ENCODE measurements at places on chromosomes 2 and 18.

- peak; percentile 87 for DNase-seq
Observed at GRCh38 chr2:25362434-25363145, 20.9 kb upstream of the DNMT3A start.

DNA sequence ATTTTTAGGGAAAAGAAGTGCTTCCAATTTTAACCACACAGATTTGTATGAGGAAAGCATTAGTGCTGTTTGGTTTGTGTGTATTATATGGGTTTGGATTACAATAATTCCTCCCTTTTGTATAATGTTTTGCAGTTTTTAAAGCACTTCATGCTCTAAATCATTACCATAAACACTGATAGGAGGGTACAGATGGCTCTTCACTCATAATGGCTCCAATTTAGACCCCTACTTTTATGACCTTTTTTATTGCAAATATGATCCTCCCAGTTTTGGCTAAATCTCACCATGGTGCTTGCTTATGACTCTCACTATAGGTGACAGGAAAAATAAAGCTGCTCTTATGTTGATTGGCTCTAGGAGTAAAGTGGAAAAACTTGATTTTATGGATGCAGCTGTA is 23.8 kb upstream of the TMEM17 start:
- DNase-seq, result no peak

DNA sequence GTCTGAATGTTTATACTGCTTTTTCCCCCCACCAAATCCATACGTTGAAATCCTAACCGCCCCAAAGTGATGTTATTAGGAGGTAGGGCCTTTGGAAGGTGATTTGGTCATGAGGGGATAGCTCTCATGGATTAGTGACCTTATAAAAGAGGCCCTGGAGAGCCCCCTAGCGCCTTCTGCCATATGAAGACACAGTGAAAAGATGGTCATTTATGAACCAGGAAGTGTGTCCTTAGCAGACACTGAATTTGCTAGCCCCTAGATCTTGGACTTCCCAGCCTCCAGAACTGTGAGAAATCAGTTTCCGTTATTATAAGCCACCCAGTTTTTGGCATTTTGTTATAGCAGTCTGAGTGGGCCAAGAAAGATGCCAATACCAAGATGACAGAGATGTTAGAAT is 7.2 kb upstream of the TSN start:
- no peak for DNase-seq

- no peak for DNase-seq
Observed at GRCh38 chr2:234459401-234460009, 37.4 kb downstream of the ARL4C start.

DNA sequence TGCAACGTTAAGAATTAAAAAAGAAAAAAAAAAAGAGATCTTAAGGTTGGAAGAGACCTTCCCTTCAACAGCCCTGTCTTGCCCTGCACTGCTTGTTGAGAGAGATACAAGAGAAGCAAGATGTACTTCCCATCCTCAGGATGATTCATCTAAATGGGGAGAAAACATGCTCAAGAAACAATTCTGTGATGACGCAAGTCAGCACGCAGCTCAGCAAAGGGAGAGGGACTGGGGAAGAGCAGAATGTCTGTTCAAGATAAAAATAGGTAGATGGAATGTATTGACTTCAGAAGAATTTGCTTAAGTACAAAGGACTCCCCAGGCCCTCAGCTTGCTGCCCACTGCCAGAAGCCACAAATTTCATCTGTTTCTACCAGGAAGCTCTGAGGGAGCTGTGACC is 198.2 kb upstream of the SPRED2 start:
- DNase-seq, result no peak

- DNase-seq, result no peak
Observed at GRCh38 chr2:44433895-44434294, 72.1 kb downstream of the CAMKMT start.
